SJCRH30 (cell line): ENCODE measurements at places on chromosomes 1 and 21.

DNA sequence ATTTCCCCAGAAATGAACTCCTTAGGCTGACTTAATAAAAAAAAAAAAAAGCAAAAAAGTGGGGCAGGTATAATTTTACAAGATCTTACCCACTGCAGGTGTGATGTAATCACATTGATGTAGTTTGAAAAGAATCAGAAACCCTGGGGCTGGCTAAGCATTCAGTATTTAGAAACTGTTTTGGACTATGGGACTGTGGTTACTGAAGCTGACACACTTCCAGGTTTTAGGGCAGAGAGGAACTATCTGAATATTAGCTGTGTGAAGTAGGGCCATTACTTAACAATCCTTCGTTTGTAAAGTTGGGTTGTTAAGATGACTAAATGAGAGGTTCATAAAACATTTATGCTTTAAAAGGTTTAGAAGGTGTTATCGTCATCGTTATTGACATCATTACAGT, 165.3 kb downstream of the FASLG start:
- no peak for DNase-seq

DNA sequence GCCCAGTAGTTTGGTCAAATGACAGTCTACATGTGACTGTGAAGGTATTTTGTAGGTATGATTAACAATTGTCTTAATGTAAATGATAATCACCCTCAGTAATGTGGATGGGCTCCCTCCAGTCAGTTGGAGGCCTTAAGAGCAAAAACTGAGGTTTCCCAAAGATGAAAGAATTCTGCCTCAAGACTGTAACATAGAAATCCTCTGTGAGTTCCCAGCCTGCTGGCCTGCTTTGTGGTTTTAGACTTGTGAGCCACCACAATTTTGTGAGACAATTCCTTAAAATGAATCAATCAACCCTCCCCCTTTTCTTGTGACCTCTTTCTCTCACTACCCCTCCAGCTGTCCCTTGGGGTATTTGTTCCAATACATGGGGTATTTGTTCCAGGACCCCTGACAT, 226.4 kb upstream of the DPYD start:
- DNase-seq: no peak

- DNase-seq: no peak
Observed at GRCh38 chr1:164599272-164599671, 40.3 kb downstream of the PBX1 start.

DNA sequence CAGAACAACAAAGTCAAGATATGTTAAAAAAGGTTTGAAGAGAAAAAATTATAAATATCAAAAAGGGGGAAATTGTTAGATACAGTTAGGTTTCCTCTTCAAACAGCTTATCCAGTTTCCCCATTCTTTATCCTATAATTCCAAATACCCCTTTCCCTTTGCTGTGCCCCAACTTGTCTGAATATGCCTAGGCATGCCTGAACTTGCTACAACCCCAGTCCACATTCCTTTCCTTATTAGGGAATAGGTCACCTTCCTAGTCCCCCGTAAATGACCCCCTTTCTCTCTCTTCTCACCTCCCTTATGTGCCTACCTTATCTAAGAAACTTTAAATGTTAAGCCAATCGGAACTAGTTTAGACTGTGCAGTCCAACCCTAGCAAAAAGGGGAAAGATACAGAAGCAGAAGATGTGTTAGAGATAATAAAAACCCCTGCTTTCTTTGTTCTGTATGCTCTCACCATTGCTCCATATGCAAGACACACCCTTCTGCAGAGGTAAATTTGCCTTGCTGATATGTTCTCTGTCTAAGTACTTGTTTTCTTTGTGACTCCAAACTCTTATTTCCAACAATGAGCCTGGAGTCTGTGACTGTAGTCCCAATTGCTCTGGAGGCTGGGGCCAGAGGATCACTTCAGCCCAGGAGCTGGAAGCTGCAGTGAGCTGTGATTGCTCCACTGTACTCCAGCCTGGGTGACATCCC, 810.1 kb downstream of the PLA2G4A start:
- DNase-seq: no peak

GRCh38 chr1:7293702-7294629, 477.1 kb upstream of the VAMP3 start:
- peak; percentile 97 for DNase-seq

GRCh38 chr1:7084232-7084894, 299.1 kb downstream of the CAMTA1 start:
- DNase-seq: no peak

- no peak for DNase-seq
Observed at GRCh38 chr1:94259635-94260289, 22.4 kb upstream of the ARHGAP29 start.

DNA sequence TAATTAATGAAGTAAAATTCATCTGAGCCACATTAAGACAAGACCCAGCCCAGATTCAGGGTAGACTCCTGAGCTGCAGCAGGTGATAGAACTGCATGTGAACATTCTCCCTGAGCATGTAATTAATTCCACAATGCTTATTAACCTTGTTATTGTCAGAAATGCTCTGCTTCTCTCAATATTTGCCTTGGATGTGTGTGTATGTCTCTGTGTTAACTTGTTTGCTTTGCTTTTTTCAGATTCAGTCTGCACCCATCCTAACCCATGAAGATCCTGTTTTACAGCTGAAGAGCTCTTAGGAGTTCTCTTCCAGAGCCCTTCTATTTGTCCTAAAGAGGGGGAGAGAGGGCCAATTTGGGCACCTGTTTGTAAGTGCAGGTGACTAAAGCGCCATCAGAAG, 143.2 kb upstream of the BMP8A start:
- no peak for DNase-seq

DNA sequence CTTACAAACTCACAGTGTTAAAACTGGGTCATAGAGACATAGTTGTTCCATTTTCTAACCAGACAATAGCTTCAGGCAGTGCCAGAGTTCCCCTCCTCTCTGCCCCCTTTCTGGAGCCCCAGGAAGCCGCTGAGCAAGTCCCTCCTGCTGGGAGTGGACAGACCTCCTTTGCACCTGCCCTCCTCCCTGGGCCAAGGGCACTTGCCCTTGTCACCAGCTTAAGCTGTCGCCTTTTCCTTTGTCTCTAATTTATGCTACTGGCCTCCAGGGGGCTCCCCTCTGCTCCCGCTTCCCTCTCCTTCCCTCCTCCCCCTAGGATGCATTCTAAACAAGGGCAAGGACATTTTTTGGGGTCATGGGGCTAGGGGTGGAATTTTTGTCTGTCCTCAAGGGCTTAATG, 182.4 kb downstream of the MIS18A start:
- DNase-seq: peak; percentile 77

DNA sequence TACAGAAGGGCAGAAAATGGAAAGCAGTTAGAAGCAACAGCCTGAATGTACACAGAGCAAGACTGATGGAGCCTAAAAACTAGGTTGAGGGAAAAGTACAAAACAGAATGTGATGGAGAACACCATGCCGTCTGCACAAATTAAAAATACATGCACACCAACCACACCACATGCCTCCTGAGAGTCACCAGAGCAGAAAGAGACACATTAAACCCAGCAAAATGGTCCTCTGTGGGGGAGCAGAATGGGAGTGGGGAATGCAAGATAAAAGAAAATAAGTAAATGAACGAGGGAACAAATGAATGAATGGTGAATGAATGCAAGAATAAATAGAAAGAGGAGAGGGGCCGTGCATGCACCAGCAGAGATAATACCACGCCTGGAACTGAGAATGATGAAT, 24.1 kb downstream of the PADI2 start:
- DNase-seq: no peak

DNA sequence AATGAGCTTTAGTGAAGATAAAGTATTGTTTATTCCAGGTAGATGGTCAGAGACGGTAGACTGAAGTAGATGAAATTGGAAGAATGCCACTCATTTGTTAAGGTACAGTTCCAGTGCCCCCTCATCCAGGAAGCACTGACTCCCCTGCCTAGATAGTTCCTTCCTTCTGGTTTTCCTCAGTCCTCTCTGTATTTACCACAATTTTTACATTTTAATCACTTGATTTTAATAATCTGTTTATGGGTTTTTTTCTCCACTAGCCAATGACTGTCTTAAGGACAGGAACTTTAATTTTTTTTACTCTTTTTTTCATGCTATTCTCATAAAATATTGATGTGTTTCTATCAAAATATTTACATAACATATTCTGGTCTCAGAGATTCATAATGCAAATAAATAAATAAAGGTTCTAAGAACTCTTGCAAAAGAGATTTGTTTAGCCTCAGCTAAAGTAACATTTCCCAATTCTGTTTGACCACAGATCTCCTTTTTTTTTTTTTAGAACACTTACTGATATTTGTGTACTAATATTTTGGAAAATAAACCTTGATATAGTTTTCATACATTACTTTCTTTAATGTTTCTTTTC, 651.6 kb downstream of the PLPP3 start:
- DNase-seq: no peak

DNA sequence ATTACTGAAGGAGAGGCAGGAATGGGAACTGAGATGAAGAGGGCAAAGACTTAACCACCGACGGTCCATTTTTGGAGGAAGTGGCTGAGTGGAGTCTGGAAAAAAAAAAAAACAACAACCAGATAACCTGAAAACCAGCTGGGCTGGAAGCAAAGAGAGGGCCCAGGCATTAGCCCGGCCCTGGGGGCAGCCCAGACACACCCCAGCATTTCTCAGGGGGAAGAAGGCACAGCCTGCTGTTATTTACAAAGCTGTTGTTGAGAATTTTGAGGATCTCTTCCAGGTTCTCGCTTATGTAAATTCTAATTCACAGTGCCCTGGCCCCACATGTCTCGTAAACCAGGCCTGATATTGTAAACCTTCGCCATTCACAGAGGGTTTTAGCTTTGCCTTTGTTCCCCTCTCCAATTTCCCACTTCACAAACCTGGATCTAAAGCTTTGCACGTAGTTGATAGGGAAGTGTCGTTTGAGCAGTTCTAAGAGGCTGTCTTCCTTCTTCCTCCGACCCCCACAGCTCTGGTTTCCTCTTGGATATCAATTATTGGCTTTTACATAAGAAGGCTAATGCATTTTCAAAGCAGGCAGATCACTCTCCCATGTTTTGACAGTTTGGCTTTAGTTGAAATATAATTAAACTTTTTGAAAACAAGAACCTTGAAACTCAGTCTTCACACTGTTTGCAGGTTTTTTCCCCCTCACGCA, 161.8 kb upstream of the IRF2BP2 start:
- peak; percentile 31 for DNase-seq

DNA sequence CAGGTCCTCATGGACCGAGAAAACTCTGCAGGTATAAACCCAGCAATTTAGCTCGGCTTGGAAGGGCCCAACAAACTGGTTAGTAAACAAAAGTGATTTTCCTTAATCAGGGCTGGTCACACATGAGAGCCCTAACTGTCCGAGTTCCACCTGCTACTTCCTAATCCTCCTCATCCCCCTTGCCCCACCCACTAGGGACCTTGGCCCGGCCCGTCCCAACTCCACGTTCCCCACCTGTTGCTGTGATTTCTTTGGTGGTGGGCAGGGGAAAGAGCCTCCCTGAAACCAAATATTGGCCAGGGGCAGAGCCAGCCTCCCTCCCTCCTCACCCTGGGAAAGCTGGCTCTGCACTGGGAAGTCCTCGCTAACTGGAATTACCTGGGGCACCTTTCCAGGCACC, 304.2 kb upstream of the PROX1 start:
- peak; percentile 40 for DNase-seq

DNA sequence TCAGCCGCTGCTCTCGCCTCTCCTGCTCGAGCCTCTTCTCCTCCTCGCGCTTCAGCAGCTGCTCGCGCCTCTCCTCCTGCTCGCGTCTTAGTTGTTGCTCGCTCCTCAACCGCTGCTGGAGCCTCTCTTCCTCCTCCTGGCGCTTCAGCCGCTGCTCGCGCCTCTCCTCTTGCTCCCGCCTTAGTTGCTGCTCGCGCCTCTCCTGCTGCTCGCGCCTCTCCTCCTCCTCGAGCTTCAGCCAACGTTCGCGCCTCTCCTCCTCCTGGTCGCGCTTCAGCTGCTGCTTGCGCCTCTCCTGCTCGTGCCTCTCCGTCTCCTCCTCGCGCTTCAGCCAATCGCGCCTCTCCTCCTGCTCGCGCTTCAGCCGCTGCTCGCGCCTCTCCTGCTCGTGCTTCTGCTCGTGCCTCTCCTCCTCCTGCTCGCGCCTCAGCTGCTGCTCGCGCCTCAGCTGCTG, 3.7 kb downstream of the TCHH start:
- no peak for DNase-seq

DNA sequence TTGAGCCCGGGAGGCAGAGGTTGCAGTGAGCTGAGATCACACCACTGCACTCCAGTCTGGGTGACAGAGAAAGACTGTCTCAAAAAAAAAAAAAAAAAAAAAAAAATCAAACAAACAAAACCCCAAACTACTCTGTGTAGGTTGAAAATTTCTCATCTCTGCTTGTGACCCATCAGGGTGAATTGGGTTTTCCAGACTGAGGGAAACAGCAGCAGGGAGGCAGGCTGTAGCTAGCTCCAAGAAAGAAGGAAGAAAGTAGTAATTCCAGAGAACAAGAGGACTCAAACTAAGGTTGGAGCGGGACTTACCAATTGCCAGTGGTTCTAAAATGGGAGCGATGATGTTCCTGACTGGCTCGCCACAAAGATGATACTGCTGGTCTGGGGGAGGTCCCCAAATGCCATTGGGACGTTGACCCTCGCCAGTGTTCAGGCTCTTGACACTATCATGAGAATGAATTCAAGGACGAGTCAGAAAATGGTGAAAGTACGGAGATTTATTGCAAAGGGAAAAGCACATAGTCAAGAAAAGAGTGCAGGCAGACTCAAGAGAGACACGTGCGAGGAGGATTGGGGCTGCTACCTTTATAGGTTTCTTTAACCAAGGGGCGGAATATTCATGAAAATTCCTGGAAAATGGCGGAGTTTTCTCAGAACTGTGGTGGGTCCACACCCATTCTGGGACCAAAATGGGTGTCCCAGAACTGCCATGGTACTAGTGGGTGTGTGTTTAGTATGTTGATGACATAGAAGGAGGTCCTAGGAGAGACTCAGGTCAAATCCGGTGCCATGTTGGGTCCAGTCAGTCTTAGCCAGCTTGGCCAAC, 13.4 kb downstream of the AADACL4 start:
- DNase-seq: no peak

DNA sequence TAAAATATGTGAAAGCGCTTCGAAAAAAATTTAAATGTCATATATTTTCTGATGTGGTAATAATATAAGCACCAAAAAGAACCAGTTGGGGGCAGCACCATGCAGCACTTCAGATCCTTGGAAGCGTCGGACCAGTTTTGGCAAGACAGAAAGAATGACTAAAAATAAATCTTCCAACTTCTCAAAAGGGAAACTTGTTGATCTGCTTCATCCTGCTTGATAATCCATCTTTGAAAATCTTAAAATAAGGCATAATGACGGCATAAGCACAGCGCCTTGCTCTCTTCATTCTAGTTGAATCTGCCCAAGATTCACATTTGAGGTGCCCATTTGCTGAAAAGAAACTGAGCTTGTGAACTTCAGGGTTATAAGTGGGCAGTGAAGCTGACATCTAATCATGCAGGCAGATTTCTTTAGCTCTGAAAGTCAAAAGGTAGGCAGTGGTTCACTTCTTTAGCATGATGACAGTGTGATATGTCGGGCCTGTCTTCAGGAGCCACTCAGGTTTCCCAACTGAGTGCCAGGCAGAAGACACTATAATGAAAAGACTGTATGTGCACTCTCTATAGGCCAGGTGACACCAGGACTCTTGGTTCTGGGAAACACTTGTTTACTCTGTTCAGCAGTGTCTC, 19.8 kb upstream of the MUTYH start:
- DNase-seq: peak; percentile 69
